ENCODE measurements at places on chromosomes 1 and 21.

GRCh38 chr1:32228771-32229170 lies 6.6 kb downstream of the EIF3I start:
- no peak for DNase-seq

DNA sequence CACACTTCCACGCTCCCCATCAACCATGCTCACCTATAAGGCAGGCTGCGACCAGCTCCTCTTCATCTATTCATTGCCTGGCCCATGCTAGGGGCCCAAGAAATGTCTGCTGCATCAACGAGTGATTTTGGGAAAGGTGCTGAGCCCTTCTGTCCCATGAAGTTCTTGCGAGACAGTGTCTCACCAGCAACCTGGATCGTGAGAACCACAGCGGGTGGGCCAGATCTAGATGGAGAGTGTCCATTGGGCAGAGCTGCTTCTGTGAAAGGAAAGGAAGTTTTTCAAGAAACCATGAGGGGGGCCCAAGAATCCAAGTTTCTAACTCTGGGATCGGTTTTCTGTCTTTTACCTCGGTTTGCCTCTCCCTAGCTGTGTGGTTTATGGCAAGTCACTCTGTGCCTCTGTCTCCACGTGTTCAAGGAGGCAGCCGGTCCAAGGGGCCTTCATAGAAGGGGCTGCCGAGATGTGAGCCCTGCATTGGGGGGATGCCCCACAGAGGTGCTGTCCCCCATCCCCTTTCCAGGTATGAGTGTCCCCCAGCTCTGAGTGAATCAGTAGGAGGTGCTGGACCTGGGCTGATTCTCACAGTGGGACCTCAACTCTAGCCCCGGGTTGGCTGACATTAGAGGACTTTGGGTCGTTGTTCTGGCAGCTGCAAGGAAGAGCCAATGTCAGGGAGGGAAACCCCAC lies 8.3 kb upstream of the PADI1 start:
- DNase-seq, result no peak

- DNase-seq, result no peak
These were observed 34.8 kb upstream of the RNF187 start for GRCh38 chr1:228452194-228453021.

GRCh38 chr1:35448344-35448801 lies 108.8 kb downstream of the KIAA0319L start:
- DNase-seq, result no peak

DNA sequence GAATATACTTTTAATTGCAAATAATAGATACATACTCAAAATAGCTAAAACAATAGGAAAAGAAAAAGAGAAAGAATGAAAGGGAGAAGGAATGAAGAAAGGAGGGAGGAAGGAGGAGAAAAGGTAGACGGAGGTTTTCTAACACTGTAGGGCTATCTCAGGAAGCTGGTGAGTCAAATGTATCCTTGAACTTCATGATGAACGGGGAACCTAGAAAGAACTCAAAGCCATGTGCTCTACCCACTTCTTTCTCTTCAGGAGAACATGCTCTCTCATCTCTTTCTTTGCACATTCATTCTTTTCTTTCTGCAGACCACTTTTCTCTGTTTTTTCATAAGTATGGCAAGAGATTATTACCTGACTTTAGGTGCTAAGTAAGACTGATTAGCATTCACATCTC lies 37.3 kb upstream of the ZNF644 start:
- no peak for DNase-seq

DNA sequence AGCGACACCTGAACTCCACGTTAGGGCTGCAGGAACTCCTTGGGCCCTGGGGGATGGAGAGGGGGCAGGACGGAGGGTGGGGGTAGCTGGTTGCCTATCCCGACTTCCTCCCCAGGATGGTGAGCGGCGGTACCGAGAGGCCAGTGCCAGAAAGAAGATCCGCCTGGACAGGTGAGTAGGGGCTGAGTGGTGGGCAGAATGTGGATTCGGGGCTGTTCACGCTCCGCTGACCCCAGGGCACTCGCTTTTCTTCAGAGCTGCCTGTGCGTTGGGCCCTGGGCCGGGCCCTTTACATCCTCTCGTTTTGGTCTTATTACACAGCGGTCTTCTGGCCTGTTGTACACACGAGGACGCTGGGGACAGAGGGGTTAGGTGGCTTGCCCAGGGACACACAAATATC lies 20.8 kb downstream of the FAM151A start:
- no peak for DNase-seq

DNA sequence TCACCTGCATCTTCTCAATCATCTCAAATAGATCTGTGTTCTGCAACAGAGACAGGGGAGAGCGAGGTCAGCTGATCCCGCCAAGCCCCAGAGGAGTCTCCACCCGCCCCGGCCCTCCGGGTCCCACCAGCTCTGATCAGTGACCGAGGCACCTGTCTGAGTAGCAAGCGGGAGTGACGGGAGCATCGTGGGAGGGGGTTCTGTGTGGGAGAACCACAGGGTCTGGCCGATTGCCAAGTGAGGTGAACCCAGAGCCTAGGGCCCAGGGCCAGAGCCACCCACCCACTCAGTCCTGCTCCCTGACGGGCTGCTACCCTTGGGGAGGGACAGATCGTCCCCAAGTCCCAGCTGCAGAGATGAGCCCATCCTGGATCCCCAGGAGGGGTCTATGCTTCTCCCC lies 49.1 kb downstream of the RAP1GAP start:
- no peak for DNase-seq

DNA sequence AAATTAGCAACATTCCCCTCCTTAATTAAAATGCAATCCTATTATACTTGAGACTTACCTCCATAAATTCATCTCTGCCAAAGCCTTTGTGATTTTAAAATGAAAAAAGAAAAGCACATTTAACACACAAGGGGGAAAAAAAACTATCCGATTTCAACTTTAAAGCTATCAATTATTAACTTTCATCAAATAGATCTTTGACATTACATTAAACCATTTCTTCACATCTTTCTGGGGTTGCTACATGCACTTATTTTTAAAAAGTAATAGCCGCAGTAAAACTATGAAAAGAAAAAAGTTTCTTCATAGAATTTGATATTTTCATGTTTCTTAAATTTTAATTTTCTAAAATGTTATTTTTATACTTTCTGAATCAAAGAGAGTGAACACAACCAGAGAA lies 71.0 kb downstream of the EVI5 start:
- DNase-seq, result no peak

Data from stimulated activated CD8-positive, alpha-beta memory T cell treated with anti-CD3 and anti-CD28 coated beads, Interleukin-2, amount 100 ng/mL, for 48 hours (primary cell).